ENCODE measurements at places on chromosomes 6 and 20. TPM values are rescaled to one million over a fixed set of nuclear protein-coding genes. Genes with fewer than 3 reads are reported as not detected.
A peak's percentile ranks its signal among the peaks of the same experiment; 100 is the strongest.

The TTPAL gene
- total RNA-seq: 30.1 TPM

DNA sequence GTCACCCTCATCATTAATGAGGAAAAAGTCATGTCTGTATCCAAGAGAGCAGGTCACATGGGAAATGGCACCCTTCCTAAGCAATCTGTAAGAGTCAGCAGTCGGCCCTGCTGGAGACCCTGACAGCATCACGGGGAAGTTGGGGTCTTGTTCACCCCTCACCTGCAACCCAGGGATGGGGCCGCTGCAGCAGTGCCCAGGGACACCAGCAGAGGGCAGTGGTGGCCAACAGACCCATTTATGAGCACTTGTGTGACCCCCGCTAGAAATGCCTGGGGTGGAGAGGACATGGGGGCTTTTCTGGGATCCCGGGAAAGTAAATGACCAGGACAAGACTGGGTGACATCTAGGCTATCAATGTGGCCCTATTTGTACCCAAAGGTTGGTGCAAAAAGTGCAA, 35.9 kb downstream of the ANKRD60 start:
- H3K27me3 ChIP-seq: peaks cover 3% of the 10 kb centered on the region
- H3K4me3 ChIP-seq: no peak overlapping the region
- no peak overlapping the region for H3K27ac ChIP-seq
- peaks cover 2% of the 10 kb centered on the region for H3K36me3 ChIP-seq
- peak; percentile 27 for DNase-seq

- peak overlapping the region; percentile 99 for H3K27ac ChIP-seq
- peak; percentile 92 for DNase-seq
- peaks cover 62% of the 10 kb centered on the region for H3K36me3 ChIP-seq
Measured at GRCh38 chr6:17705778-17706579, 746 bp downstream of the NUP153 start.

DNA sequence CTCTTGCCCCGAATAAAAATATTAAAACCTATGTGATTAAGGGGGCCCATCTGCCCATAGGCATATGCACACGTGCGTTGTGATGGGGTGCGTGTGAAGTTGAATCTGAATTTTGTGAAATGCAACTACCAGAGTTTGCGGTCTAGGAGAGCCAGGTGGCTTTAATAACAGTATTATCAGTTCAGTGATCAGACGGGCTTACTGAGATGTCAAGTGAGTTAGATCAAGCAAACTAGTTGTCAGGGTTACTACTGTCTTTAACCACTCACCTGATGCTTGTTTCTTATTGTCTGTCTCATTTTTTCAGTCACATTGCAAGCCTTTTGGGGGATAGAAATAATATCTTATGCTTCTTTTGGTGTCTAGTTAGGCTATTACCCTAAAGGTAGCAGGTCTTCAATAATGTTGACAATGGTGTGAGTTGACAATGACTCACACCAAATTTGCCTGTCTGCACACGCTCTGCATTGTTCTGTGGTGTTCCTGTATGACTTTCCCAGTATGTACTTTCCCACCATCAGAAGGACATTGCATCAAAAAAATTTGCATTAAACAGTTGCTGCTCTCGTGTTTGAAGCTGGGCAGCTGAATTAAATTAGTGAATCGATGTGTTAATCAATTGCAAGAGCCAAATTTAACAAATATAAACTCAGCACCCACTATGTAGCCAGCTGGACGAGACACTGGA, 103.1 kb upstream of the NAA20 start:
- H3K36me3 ChIP-seq: no peaks in the 10 kb centered on the region
- no peak overlapping the region for H3K27ac ChIP-seq
- H3K4me1 ChIP-seq: peaks cover 1% of the 10 kb centered on the region
- H3K4me3 ChIP-seq: no peak overlapping the region
- H3K27me3 ChIP-seq: peaks cover 9% of the 10 kb centered on the region

GRCh38 chr6:46932526-46933319, 11.0 kb upstream of the ADGRF5 start:
- no peaks in the 10 kb centered on the region for H3K4me1 ChIP-seq
- peaks cover 9% of the 10 kb centered on the region for H3K27me3 ChIP-seq
- H3K36me3 ChIP-seq: no peaks in the 10 kb centered on the region
- no peak overlapping the region for H3K27ac ChIP-seq
- no peak for DNase-seq

GRCh38 chr6:40796260-40797221, 209.4 kb upstream of the LRFN2 start:
- H3K27me3 ChIP-seq: no peaks in the 10 kb centered on the region
- no peaks in the 10 kb centered on the region for H3K36me3 ChIP-seq
- no peak for DNase-seq
- H3K4me3 ChIP-seq: no peak overlapping the region
- no peak overlapping the region for H3K27ac ChIP-seq

The HACE1 gene
- total RNA-seq: 12.4 TPM

Measured in activated naive CD8-positive, alpha-beta T cell treated with anti-CD3 and anti-CD28 coated beads for 36 hours (primary cell).